ENCODE measurements at places on chromosomes 11 and 22.

DNA sequence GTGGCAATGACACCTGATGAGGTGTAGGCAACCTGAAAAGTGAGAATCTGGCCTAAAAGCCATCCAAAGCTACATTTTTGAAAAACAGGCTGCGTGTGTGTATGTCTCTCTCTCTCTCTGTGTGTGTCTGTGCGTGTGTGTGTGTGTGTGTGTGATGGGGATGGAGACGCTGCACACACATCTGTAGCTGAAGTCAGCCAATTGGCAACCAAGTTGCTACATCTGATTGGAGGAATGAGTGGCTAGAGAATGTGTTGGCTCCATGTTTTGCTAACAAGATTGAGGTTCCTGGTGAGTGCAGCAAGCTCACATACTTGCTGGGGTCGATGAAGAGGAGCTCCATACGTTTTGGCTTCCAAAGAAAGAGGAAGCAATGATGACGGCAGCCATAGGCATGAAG lies 311.4 kb upstream of the NCAM1 start:
- no peak for DNase-seq

DNA sequence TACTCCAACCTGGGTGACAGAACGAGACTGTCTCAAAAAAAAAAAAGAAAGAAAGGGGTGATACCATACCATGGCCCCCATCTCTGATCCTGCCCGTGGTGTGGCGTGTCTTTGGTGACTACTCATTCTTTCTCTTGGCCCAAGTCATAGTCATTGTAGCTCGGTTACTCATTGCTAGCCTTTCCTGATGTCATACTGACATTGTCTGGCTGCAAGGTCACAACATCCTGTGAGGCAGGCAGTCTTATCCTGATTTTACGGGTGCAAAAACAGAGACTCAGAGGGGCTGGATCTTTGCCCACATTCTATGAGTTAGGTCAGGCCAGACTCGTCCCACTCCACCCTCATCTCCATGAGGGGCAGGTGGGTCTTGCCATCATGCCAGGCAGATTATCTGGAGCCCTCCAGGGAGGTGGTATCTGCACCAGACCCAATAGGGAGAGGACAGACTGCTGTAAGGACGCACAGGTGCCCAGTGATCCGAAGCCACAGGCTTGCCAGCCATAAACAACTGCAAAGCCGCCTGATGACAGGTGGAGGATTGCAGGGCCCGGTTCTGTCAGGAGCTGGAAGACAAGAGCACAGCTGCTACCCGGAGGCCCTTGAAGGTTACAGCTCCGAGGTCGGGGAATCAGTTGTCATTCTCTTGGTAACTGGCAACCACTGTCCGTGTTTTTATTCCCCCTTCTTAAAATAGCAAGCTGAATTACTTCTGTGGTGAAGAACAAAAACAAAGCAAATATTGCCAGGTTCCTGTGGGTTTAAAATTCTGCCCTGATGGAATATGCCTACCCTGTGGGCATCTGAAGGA lies 13.8 kb downstream of the TOM1 start:
- no peak for DNase-seq

DNA sequence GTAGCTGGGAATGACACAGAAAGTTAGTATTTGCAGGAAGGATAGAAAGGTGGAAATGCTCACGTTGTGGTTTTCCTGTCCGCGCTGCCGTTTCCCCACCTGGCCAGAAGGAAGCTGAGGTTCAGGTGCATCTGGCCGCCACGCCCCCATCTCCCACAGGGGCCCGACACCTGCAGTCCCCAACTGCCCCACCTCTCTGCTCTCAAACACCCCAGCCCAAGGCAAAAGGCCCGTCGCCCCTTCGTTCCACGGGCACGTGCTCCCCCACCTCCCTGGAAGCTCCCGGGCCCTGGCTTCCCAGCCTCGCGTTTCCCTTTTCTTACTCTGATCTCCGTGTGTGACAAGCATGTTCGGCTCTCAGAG lies 985.1 kb downstream of the BRD1 start:
- DNase-seq: no peak

DNA sequence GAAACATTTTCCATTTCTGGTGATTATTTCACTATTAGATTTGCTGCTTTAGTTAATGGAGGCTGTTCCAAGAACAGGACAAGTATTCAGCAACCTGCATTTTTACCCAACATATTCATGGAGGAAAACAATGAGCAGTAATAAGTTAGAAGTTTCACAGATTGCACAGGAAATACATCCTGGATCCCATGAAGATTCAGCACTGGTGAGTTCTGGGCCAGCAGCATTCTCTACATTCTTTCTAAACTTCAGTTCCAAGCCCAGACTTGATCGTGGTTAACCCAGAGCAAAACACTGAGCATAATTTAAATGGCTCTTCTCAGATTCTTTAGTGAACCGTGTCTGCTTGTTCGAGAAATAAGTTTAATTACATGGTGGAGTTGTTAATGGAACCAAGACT lies 3.8 kb downstream of the FJX1 start:
- no peak for DNase-seq

DNA sequence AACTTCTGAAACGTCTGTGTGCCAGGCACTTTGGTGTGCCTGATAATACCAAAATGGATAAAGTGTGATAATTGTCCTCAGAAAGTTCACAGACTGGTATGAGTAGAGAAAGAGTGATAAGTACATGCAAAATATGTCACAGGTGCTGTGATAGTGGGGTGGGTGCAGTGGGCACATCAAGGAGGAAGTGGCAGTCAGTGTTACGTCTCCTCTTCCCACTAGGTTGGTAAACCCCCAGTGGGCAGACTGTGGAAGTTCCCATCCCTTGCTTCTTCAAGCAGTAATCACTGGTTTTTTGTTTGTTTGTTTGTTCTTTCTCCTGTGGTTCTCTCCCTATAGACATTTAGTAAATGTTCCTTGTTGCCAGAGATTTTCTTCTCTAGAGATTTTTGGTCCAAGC lies 5.4 kb downstream of the RNF121 start:
- no peak for DNase-seq

- DNase-seq: no peak
Measured at GRCh38 chr11:2779981-2780849, 80.4 kb upstream of the KCNQ1OT1 start.

DNA sequence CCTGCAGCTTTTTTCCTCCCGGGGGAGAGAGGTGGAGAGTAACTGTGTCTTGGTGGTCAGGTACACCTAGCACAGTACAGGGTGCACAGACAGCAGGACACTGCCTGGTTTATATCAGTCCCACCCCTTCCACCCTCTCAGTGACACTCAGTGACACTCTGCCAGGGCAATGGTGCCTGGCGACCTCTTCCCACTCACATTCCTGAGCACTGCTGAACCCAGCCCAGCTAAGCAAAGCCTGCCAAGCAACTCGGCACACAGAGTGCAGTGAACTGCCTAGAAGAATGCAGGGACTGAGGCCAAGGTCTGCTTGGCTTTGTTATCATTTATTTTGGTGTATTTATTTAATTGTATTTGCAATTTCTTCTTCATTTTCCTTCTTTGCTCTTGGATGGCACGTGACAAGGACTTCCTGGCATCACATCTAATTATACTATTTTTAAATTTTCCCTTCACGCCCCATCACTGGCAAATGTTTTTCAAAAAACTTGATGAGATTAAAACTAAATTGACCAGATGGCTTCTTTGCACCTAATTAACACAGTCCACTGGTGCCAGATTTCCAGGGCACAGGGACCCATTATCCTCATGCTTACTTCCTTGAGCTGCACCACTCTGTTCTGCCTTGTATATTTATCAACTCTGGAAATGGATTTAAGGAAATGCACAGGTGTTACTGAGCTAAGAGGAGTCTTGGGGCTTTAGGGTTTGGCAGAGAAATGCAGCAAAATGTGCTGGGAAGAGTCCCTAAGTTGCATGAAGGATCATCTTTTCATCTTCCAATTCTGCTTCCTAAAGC lies 205.6 kb downstream of the ADAMTS15 start:
- no peak for DNase-seq

DNA sequence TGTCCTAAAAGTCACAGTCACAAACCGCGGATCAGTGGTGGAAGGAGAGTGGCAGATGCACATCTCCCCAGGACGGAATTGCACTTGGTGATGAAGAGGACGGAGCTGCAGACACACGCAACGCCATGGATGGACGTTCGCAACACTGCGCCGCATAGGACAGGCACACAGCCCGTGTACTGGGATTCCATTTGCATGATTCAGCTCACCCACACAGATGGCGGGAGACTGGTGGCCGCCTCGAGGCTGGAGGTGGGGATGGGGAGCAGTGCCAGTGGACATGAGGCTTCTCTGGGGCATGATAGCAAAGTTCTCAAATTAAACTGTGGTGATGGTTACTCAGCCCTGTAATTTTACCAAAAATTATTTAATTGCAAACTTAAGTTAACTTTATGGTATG lies 37.4 kb downstream of the DUSP8 start:
- no peak for DNase-seq

DNA sequence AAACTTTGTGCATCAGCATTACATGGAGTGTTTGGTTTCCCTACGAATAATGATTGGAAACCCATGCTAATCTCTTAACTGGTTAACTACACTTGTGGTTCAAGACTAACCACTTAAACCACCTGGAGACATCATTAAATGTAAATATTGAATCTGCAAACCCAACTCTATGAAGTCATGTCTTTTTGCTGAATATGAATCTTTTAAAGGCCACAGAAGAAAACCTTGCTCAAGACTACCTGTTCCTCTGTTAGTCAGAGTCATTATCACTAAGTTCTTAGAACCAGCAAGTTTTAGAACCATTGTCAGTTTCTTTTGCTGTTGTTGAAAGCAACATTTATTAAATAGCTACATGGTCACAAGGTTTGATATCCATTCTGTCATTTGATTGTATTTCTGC lies 70.7 kb downstream of the SIK2 start:
- DNase-seq: no peak

GRCh38 chr11:123062892-123063825 lies 1.2 kb upstream of the HSPA8 start:
- DNase-seq: peak; percentile 17

DNA sequence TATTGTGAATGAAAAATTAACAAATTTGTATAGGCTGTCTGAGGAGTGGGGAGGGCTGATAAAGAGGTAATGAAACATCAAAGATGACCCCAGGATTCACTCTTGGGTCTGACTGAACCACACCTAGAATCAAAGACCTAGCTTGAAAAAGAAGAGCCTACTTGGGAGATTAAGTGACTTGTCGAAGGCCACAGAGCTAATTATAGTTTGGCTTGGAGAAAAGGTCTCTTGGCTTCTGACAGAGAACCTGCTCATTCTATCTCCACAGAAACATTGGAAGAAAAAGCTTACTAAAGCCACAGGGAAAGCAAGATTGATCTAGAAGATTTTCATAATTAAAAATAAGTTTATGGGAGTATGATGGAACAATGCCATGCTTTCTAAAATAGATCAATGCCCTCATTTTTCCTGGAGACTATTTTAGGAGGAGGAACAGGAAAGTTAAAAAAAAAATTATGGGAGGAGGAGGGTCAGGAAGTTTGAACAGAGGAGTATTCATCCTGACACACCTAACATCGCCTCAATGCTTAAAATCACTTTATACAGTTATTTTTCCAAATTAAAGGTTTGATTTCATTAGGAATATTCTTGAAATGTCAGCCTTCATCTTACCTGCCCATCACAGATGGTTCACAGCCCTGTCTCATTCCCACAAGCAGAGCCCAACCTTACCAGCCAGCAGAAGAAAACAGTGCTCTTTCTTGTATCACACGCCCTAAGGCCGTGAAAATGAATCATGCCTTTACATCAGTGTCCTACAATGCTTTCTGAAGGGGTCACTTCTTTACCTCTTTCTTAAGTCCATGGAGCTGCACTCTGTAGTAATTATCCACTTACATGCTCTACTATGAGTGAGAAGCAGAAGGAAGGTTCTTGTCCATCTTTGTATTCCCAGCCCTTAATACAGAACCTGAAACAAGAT lies 231.1 kb upstream of the MPPED2 start:
- DNase-seq: no peak

GRCh38 chr22:27718186-27719035 lies 83.1 kb downstream of the MN1 start:
- no peak for DNase-seq

GRCh38 chr11:115645631-115646317 lies 141.6 kb upstream of the CADM1 start:
- peak; percentile 51 for DNase-seq

GRCh38 chr11:86162239-86162638 lies 82.3 kb upstream of the EED start:
- no peak for DNase-seq

DNA sequence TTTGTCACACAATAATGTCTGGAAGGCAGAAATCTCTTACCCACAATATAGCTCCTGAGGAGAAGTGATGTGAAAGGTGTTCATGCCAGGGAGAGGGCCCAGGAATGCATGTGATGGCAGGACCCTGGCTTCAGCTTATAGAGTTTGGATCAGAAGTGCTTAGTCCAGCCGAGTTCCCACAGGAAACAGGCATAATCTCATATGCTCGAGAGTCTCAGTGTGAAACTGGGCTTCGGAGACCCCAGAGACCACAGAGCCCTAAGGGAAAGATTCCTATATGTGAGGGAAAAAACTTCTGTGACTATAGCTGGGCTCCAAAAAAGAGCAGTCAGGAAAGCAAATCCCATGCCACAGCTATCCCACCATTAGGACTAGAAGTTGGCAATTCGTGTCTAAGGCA lies at the start of gene OR52N5:
OR52N5 (minus strand) TSS at position 101 of the 400 bp plus-strand sequence. CDS start 4,721 bp downstream, outside the sequence.
- DNase-seq: no peak

GRCh38 chr11:30553521-30554110 lies 32.5 kb downstream of the MPPED2 start:
- no peak for DNase-seq

DNA sequence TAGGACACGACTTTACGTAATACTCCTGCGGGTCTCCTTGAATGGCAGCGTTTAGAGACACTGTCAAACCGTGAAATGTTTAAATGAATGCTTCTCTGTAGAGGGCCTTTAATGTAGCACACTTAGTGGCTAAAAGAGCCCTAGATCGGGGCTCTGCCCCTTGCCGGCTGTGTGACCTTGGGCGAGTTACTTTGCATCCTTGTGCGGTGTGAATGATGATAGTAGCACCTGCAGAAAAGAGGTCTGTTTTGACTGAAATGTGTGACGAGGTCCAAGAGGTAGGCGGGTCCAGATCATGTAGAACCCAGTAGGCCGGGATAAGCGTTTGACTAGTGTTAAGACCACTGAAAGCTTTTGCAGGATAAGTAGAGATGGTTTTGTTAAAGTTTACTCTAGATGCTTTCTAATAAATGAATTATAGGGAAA lies 866 bp downstream of the MED17 start:
- no peak for DNase-seq

DNA sequence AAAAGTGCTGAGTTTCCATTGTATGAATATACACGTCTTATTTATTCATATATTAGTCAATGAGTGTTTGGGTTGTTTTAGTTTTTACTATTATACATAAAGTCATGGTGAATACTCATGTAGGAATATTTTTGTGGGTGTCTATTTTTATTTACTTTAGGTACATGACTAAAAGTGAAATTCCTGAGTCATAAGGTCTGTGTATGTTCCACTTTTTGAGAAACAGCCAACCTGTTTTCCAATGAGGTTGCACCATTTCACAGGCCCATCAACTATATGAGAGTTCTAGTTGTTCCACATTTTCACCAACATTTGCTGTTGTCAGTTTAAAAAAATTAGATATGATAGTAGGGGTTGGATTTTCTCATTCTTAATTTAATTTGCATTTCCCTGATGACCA lies 6.6 kb upstream of the OR6X1 start:
- no peak for DNase-seq

Measured in C1 segment of cervical spinal cord (tissue), 14 donors.